Skin of body (tissue), 3 donors: ENCODE measurements at places on chromosomes 1 and 21.

DNA sequence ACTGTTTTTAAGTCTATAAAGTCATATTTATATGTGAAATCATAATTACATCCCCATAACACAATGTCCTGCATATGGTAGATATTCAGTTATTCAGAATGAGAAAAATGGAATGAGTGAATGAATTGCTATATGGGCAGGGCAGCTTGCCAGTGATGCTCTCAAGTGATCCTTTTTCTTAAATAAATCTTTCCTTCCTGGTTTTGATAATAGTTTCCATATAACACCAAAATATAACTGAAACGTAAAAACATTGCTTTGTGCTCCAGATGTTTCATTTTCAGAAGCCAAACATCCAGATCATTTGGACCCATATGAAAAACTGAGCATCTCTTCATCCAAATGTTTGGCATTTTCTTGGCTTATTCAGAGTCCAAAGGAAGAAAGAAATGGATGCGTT is 30.2 kb upstream of the RGS8 start:
- DNase-seq, result peak; percentile 80

GRCh38 chr1:168656485-168656884 is 72.5 kb downstream of the DPT start:
- no peak for DNase-seq

DNA sequence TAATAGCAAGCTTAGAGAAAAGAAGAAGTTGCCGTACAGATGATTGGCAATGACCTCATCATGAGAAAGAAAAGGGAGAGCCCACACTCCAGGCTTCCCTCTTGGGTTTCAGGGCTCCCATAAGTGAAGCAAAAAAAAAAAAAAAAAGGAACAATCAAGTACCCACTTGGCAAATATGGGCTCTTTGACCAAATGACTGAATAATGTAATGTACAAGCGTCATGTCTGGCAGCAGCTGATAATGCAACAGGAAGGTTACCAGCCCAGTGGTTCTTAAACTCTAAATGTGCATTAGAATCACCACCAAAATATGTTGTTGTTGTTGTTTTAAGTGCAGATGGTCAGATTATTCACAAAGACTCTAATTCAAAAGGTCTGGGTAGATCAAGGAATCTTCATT is 13.5 kb downstream of the TNFSF4 start:
- no peak for DNase-seq

DNA sequence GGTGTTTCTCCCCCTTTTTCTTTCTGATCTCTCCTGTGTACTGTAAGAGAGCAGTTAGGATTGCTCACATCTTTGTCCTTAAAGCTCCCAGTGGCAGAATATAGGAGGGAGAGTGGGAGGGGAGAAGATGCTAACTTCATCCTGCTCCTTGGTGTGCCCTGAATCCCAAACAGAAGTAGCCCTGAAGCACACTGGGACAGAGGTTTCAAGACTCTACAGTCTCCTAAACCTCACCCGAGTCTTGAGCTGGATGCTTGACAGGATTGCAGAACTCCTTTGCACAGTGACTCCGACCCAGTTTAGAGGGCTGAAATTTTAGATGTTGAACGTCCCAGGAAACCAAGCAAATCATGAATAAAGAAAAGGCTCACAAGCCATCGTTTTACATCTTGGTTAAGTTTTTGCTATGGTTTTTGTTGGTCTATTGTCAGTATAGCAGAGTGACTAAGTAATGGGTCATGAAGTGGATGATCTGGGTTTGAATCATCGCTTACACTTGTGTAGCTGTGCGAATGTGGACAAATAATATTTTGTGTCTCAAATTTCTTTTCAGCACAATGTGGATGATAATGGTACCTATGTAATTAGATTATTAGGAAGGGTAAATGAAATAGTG is 37.5 kb downstream of the XCL2 start:
- DNase-seq, result no peak

DNA sequence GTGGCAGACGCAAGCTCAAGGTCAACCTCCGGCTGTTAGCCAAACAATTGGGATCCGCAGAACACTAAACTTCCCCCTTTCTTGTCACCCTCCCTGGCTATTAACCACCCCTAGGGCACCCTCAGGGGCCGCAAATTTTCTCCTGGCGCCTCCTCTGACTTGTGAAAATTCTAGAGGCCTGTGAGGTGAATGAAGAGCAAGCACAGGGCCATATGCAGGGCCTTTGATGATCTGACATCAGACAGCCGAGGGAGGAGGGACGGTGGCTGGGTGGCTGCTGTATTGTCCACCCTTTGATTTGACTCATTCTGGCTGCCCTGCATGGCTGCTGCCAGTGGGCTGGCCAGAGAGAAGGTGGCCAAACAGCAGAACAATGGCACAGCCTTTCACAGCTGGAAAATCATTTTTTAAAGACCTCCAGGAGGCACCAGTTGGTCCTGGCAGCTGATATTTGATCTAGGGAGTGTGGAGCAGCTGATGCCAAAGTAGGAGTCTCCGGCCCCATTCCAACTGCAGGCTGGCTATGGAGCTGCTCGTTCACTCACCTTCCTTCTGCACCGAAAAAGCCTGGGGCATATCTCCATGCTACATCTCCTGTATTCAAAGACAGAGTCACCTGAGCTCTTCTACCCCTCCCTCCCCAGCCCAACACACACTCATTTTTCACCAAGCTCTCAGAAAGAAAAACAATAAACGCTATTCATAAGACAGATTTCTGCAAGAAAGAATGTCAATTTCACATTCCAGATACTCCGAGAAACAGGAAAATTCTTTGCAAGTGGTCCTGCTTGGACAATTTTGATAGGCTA is 44.9 kb upstream of the BARHL2 start:
- DNase-seq, result no peak

GRCh38 chr1:49028396-49028795 is 251.7 kb upstream of the BEND5 start:
- DNase-seq, result no peak

- DNase-seq, result no peak
These were observed 922 bp downstream of the PEX11B start for GRCh38 chr1:145917595-145917994.

DNA sequence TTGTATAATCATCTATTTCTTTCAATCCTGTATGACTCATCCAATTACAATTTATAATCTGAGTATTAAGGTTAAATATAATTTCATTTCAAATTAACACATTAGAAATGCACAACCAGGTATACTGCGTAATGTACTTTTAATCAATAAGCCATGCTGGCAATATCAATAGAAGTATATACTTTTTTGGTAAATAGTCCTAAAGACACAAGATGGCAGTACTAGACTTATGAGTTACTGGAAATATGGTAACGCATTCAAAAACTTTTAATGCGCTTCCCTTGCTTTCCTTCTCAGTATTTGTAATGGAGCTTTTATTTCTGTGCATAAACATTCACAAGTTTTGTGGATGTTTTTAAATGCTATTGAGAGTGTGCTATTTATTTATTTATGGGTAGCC is 1162.0 kb upstream of the TMPRSS15 start:
- DNase-seq, result no peak

DNA sequence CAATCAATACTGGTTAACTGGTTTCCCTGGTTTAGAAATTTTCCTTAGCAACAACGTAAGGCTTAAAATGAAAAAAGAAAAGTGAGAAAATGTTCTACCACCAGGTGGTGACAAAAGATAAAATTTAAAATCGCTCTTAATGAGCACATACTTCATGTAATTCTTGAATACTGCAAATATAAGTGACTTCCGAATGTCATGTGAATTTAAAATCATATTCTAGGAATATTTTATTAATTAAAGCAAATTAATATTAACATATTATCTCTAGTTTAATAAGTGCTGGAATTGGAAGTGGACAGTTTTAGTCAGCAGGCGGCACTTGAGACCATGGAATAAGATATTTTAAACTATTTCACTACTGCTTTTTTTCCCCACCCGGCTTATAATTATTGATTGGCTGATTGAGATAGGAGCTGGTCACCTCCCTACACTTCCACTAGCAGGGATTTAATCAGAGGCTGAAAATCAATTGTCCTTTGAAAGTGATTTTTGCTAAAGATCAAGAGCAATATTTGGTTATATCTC is 5.0 kb upstream of the ADAMTS1 start:
- DNase-seq, result peak; percentile 77

DNA sequence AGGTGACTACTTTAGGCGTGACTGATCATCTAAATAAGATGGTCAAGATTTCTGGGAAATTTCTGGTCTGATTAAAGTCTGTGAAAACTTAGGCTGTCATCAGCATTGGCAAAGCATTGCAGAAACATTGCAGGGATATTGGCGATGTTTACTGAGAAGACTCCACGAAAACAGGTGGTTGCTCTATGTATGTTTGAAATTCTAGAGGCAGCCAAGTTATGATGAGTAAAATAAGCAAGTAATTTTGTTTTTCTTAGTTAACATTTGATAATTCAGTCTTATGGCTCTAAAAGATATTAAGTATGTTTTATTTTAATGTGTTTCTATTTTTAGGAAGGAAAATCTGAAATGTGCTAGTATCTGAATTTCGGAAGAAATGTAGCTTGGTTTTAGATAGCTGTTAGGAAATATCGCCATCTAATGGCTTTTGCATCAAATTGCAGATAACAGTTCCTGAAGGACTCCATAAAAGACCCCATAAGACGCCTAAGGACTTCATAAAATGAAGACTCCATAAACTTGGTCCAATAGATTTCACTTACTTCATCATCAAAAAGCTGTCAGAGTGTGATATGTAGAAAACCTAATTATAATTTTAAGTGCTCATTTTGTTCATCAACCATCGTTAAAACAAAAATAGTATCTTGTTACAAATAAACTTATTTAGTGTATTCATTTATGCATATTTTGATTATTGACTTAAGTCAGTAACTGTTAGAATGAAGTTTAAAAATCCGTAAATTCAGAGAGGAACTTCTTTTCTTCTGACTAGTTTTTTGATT is 344.6 kb downstream of the RYR2 start:
- DNase-seq, result peak; percentile 38

DNA sequence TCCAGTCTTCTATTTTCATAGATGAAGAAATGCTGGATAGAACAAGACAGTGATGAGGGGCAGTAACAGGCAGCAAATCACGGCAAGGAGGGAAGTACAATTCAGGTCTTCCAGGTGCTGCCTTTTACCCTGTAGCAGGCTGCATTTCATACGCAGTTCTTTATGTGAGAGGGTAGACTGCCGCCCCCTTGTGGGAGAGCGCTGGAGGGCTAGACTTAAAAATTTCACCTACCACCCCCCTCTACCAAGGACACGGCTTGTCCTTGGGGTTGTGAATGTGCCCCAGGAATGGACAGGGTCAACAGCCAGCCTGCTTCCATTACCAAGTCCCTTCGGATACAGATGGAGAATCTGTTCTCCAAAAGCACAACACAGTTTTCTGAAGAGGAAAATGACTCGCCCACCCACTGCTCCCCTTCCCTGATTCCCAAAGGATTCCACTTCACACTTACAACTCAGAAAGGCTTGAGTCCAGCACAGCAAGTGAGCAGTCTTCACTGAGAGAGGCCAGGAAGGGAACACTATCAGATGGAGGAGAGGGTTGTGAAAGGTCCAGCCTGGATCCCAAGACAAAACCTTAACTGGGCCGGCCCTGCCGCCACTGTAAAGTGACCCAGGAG is 7.4 kb downstream of the WDR77 start:
- DNase-seq, result no peak

GRCh38 chr1:214205053-214205452 is 75.9 kb upstream of the SMYD2 start:
- no peak for DNase-seq

DNA sequence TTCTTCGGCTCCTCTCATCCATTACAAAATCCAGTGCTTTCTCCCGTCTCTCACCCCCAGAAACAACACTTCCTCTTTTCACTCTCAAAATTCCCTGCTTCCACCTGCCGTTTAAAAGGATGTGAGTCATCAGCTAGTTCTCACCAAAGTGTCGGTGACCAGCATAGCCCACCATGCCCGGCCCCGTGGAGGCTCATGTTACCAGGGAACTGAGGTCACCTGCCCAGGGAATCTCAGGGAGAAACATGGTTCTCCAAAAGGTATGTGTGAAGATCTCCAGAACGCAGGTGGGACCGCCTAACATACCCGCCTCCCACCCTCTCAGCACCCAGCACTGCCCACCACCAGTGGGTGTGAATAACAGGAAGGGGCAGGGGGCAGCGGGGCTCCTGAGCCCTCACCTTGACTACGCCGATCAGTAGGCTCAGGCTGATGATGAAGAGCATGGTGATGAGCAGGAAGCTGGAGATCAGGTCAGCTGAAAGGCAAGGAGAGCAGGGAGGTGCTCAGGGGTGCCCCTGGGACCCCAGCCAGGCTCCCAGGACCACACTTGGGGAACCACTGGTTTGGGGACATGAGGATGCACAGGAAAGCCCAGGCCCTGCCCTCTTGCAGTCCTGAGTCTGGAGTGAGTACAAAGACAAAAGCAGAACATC is 16.2 kb downstream of the LAPTM5 start:
- no peak for DNase-seq

GRCh38 chr1:24513706-24514105 is 11.1 kb downstream of the RCAN3 start:
- DNase-seq, result no peak
